RPMI7951 (cell line): ENCODE measurements at places on chromosomes 2 and 18.

GRCh38 chr2:1864301-1864980, 120.1 kb upstream of the PXDN start:
- no peak for DNase-seq

- DNase-seq = no peak
These were observed 621.9 kb downstream of the RNF144A start for GRCh38 chr2:7539077-7539476.

- no peak for DNase-seq
These were observed 155.8 kb upstream of the LRP1B start for GRCh38 chr2:142286618-142287017.

DNA sequence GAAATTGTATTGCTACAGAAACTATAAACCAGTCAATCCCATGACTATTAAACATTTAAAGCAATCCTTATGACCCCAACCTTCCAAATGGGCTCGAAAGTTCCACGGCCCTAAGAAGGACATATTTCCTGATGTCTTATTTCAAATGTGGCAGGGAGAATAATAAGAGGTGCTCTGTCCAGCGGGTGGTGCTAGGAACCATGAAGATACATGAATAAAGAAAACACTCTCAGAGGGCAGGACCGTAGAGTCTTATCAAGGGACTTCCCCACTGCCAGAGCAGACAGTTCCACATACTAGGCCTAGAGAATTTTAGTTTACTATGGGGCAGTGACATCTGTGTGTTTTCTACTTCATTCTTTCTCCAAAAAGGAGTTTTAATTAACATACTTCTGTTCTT, 187.1 kb upstream of the PIK3C3 start:
- peak; percentile 34 for DNase-seq

GRCh38 chr2:25177211-25177611, 8.8 kb upstream of the POMC start:
- DNase-seq = no peak

- peak; percentile 10 for DNase-seq
These were observed 143.0 kb downstream of the ARL6IP6 start for GRCh38 chr2:152861349-152861942.

DNA sequence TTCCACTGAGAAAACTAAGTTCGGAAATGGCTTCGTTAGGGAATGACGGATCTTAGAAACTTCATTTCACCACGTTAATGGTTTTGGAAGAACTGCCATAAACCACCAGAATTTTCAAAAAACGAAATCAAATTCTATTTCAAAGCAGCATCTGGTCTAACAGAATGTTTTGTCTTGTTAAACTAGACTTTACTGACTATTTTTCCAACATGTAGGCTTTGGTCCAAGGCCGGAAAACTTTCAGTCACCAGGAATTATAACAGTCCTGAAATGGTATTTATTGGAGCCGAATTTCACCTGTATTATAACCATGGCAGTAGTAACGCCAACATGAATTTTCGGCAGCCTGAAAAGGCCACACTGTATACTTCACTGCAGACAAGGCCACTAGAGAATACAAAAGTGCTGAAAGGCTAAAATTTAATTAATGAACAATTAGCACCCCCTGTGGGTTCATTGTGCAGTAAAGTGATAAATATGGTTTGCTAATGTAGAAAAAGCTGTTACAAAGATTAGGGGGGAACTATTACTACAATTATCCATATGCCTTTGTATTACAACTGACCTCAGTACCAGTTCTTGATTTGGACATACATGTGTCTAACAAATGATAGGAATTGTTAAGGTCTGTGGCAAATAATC, 116.4 kb downstream of the ZNF521 start:
- DNase-seq = no peak

GRCh38 chr18:78140294-78140693, 839.3 kb upstream of the SALL3 start:
- DNase-seq = no peak

GRCh38 chr2:129913695-129914495, 65.6 kb upstream of the RAB6C start:
- DNase-seq = no peak

DNA sequence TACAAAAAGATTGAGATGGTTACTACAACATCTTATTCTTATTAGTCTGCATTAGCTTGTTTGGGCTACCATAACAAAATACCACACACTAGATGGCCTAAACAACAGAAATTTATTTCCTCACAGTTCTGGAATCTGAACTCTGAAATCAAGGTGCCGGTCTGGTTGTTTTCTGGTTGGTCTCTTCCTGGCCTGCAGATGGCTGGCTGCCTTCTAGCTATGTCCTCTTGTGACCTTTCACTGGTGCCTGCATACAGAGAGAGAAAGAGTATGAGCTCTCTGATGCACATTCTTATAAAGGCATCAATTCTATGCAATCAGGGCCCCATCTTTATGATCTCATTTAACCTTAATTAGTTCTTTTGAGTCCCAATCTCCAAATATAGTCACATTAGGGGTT, 696.5 kb downstream of the TDRD15 start:
- no peak for DNase-seq

DNA sequence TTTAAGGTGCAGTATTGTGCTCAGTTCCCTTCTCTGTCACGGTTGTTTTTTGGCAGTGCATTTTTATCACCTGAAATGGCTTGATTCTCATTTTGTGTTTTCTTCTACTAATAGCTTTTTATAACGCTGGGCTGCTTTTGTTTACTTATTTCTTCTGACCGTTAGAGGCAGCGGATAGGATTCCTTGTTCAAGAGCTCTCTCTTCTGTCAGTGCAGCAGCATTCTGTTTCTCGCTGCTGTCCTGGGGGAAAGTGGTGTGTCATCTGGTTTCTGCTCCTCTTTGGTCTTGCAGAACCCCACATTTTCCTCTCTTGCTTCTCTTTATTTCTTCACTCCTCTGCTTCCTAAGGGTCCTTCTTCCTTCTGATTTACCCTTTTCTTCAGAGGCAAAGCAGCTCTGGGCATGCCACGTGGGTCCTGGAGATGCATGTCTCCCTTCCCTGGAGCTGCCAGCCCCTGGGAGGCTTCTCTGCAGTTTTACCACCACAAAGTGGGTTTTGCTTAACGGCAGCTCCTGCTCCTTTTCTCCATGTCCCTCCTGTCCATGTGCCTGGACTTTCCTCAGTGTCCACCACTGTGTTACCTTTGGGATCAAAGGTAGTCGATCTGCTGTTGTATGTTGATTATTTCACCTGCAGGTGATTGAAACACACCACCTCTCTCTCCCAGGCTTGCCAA, 47.3 kb upstream of the SNTG2 start:
- no peak for DNase-seq

- no peak for DNase-seq
These were observed 9.2 kb downstream of the HS6ST1 start for GRCh38 chr2:128309280-128310093.

- DNase-seq = peak; percentile 60
These were observed 190.8 kb downstream of the TMEM247 start for GRCh38 chr2:46669996-46670793.

GRCh38 chr18:9854801-9855676, 30.7 kb upstream of the TXNDC2 start:
- DNase-seq = no peak

- DNase-seq = no peak
These were observed 240.8 kb downstream of the DPP10 start for GRCh38 chr2:114683251-114683650.

DNA sequence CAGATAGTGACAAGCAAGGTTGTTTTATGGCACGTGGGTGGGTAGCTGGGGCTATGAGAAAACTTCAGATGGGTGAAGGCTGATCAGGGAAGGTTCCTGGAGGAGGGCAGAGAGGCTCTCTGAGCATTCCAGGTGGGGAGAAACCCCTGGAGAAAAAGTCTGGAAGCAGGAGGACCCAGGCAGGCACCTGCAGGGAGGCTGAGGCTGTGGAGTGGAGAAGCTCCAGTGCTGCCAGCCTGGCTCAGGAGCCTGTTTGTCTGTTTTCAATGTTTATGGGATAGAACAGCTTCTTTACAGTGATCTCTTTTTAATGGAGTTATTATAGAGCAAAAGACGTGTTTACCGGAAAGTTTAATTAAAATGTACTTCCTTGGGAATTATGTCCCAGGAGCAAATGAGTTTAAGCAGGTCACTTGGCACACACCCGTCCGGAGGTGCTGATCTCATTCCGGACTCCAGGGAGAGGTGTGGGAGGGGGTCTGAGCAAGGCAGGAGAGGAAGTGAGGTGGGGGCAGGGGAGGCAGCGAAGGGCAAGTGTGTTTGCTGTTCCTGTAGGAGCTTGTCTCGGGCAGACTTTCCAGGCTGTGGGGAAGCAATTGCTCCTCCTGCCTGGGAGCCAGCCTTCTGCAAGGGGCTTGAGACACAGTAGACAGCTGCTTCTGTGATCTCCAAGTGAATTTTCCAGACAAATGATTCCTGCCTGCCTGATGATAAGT, 239.5 kb downstream of the MYCN start:
- DNase-seq = no peak

DNA sequence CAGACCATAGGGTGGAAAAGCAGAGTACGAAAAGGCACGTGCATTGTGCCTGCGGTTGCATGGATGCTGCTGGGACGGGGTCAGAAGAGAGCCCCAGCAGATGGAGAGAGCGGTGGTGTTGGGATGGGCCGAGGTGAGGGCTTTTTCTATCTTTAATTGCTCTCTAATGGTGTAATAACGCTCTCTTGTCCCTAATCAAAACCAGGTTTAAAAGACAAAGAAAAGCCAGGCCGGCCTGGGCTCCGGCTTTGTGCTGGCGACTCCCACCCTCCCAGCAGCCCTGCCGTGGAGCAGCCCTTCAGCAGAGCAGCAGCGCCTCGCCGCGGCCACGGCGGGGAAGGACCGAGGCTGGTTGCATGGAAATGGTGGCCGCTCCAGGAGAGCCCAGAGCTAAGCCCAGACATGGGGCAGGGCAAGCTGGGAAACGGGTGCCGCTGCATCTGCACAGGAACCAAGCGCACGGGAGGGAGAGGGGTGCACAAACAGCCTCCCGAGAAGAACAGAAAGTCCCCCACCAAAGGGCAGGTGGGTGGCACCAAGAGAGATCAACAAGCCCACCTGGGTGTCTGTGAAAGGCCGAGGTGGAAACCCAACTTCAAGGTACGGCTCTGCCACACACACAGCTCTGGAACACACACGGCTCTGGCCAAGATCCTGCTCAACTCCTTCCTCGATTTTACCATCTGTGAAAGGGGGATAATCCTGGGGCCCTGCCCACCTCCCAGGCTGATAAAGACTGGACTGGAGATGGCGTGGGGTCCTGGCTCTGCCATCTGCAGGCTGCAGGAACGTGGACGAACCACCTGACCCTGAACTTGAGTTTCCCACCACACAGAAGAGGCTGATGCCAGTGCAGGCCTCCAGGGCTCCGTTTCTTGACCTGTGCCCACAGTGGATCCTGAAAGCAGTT, 15.0 kb downstream of the HS1BP3 start:
- DNase-seq = peak; percentile 59

GRCh38 chr2:152134488-152135280, 35.8 kb upstream of the CACNB4 start:
- DNase-seq = peak; percentile 2

DNA sequence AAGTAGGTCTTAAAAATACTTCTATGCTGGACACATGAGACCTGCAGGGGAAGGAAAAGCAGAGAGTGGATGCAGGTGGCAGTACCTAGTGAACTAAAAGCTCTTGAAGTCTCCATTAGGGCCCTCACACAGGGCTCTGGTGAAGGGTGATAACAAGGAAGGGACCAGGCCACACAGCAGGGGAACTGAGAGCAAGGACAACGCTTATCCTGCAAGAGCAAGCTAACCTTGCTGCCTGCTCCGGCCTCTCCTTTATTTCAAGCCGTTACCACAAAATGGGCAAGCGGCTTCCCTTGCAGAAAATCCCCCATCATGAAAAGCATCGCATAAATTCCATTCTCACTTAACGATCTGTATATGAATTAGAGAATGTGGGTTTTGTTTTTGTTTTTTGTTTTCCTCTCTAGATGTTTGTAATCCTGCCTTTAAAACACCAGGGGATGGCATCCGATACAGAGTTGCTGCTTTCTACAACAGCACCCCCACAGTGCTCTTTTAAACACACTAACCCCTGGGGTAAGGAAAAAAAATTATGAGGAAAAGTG, 64.5 kb downstream of the CACNB4 start:
- no peak for DNase-seq

GRCh38 chr2:108630567-108631405, 88.5 kb upstream of the RANBP2 start:
- peak; percentile 59 for DNase-seq

- no peak for DNase-seq
These were observed 25.8 kb downstream of the CALCRL start for GRCh38 chr2:187422282-187422681.

DNA sequence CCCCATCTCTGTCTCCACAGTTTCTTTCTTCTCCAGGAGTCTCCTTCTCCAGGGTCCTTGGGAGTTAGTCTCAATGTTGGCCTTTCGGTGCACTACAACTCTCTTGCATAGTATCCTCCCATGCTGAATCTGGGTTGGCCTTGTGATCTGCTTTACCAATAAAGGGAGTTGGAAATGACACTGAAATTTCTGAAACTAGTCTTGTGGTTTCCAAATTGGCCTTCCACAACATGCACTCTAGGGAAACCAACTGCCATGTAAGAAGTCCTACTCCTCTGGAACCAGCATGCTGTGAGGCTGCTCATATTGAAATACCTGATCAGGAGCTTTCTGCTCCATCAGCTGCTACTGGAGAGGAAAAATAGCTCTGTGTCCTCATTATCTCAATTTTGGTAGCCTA, 9.9 kb upstream of the ABHD3 start:
- DNase-seq = no peak

DNA sequence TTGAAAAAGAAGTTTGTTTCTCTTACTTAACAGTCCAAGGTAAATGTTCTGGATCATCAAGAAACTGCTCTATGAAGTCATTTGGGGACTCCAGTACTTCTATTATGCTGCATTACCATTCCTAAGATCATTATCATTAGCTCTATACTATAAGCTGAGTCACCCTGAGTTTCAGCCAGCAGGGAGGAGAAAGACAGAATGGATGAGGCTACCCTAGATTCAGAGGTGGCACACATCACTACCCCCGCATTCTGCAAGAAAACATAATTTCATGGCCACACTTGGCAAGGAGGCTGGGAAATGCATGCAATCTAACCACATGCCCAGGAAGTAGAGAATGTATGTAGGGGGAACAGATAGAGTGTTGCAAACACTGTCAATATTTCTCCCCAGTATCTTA, 16.6 kb upstream of the LNPK start:
- peak; percentile 9 for DNase-seq

DNA sequence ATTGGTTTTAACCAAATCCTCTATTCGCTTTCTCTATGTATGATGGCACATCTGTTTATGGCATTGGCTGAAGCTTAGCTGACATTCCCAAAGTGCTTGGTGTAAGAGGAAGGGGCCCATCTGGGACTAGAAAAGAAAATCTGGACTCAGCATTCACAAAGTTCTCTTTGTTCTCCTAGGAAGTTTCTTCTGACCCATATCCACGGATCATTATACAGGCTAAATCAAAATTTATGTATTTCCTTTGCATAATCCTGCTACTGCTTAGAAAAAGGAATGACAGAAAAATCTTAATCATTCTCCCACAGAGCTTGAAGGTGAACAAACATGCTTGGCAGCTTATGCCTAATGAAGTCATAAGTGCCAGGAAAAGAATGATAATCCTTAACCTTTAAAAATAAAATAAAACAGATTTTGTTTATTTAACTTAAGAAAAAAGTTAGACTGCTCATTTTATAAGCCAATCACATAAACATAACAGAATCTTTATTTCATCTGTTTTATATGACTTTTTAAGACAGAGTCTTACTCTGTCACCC, 88.4 kb downstream of the NYAP2 start:
- no peak for DNase-seq
